ENCODE measurements at places on chromosomes 6 and 20.

DNA sequence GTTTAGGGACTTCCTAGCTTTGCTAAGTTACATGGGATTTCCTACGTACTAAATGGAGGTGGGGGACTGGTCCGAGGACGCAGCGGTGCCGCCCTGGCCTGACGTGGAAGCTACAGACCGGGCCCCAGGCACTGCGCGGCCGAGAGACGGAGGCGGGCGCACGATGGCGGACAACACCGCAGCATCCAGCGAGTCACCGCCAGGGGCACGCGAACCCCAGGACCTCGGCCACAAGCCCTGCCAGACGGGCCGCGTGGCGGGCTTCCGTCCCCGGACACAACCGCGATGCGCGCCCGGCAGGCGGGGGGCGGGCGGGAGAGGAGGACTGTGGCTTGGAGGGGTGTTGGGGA, 1516.9 kb upstream of the DEFB115 start:
- DNase-seq: no peak

GRCh38 chr20:64037498-64038213, 1.7 kb downstream of the C20orf204 start:
- DNase-seq: no peak

DNA sequence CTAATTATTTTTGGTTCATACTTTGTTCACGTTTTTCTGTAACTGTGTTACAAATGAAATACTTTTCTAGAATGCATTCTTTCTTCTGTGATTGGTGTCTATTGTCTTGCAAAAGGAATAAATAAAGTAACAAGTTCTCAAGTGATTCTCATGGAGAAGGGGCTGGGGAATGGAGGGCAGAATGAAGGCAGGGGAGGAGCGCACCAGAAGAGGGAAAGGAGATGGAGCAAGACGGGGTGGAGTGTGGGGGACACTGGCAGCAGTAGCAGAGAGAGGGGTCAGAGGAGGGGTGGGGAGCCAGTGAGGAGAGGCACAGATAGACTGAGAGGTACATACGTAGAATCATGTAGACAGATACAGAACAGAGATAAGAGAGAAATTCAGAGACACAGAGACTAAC, 136.5 kb downstream of the CARMIL1 start:
- DNase-seq: no peak

- no peak for DNase-seq
Observed at GRCh38 chr6:117397536-117398227, 28.1 kb downstream of the ROS1 start.

- DNase-seq: no peak
Observed at GRCh38 chr20:20391766-20392165, 23.9 kb downstream of the INSM1 start.

GRCh38 chr6:33954453-33954852, 150.7 kb upstream of the MLN start:
- DNase-seq: no peak
